ENCODE measurements at places on chromosomes 16 and 17.

- DNase-seq, result no peak
These were observed 9.4 kb upstream of the CMTM4 start for GRCh38 chr16:66705790-66706505.

DNA sequence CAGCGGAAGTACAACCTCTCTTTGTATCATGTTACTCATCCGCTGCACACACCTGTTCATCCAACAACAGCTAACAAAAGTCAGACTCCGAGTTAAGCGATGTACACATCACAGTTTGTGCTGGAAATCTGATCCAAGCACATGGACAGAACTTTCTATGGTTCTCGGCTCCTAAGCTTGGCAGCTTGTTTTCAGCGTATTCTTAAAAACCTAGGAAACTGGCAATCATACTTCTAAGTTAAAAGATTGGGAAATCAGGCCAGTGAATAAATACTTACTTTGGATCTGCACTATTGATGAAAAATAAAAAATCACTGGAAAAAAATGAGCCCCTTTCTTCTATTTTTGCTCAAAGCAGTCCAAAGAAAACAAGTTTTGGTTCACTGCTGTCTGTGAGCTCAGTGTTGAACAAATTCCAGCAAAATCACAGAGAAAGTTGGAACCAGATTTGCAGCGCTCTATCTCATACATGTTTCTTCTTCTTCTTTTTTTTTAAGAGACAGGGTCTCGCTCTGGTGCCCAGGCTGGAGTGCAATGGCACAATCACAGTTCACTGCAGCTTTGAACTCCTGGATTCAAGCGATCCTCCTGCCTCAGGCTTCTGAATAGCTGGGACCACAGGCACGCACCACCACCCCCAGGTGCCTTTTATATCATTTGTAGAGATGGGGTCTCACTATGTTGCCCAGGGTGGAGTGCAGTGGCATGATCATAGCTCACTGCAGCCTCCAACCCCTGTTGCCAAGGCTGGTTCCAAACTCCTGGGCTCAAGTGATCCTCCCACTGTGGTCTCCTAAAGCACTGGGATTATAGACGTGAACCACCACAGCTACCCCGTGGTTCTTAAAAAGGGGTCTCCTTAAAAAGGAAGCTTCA is 71.6 kb upstream of the CREBBP start:
- no peak for DNase-seq

DNA sequence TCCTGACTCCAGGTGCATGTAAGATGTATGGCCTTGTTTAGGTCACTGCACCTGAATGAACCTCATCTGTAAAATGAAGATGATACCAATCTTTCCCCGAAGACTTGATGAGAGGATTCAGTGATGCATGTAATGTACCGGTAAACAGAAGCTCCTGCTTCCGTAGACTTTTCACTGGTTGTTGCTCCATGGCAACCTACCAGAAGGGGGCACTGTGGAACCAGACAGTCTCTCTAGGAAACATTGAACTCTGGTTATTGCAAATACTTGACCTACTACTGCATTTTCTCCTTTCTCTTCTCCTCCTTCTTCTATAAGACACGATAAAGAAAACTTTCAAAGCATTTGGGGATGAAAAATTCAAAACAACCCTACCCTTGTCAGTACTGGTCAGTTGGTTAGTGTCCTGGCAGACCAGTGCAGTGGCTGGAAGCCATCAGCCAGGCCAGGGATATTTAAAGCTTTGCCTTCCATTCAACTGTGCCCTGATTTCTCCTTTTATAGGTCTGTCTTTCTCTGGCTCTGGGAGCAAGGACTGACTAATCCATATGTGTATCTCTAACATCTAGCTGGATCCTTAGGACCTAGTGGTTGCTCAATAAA is 667.4 kb upstream of the SALL1 start:
- no peak for DNase-seq

DNA sequence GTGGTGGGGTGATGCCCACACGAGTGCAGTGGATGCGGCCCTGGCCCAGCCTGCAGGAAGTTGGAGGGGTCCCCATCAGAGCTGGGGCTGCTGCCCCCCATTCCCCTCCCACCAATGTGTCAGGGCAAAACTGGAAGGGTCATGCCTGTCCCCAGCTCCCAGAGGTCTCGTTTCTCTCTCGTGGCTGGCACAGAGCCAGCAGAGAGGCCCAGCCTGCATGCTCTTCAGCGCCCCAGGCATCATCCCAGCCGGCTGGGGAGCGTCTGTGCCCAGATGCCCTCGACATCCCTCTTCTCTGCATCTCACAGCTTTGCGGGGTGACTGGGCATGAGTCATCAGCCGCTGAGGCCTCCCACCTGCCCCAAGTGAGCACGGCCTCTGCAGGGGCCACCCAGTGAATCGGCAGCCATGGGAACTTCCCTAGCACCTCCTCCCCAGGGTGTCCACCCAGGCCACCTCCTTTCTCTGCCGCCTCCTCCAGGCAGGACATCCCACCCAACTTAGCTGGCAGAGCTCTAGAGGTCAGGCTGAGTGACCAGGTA is 9.8 kb upstream of the CSNK1D start:
- no peak for DNase-seq

DNA sequence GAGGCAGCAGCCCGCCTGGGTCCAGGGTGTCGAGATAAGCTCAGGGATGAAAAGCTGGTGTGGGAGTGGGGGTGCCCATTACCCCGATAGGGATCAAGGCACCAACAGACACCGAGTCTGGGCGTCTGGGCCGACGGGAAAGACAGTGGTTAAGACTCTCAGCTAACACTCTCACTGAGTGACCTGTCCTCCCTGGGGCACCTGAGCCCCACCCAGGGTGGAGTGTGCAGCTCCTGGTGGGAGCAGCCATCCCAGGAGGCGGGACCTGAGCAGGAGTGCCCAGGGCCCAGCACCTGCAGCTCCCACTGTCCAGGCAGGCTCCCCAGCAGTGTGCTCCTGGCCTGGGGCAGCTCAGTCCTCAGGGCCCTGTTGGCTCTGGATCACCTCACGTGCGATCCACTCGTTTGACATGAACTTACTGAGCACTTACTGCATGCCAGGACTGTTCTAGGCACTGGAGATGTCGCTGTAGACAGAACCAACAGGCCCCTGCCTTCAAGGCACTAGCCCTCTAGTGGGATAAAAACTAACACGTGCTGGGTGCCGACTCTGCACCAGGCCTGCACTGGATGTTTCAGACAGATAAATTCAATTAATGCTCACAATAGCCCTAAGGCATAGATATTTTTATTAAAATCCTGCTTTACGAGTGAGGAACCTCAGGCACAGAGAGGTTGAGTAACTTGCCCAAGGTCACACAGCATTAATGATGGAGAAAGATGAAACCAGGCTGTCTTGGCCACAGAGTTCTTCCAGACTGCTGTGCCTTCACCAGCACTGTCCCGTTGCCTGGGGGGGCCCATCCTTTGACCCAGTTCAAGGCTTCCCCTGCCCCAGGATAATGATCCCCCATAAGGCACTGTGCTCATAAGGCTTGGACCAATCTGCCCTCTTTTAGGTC is 1.9 kb downstream of the EVPLL start:
- DNase-seq, result no peak

DNA sequence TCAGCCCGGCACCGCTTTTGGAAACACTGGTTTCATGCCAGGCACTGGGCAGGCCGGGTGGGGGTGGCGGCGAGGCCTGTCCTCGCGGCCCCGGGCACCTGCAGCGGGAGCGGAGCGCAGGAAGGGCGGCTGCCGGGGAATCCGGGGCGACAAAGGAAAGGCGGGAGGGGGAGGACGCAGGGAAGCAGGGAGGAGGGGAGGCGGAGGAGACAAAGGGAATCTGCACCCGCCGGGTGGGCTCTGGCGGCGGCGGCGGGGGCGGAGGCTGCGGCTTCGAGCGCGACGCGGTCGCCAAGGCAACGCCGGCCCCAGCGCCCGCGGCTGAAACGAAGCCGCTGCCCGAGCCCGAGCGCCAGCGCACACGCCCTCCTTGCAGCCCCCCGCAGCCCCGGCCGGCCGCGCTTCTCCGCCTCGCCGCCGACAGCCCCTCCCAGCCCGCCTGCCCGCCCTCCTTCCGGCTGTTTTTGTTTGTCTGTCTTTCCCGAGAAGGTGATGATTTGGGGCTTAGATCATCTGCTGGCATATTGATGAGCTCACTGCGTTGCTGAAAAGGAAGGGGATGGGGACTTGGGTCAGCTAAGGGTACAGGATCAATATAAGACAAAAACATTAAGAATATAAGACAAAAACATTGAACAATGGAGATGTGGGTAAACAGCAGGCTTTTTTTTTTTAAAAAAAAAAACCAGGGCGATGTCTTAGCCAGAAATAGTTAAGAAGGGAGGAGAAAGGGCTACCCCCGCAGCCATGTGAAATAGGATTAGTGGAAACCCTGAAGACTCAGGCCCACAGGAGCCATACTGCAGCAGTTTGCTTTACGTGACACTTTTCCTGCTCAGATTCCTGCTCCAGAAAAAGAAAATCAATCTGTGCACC is 32.7 kb downstream of the CDK5R1 start:
- no peak for DNase-seq

DNA sequence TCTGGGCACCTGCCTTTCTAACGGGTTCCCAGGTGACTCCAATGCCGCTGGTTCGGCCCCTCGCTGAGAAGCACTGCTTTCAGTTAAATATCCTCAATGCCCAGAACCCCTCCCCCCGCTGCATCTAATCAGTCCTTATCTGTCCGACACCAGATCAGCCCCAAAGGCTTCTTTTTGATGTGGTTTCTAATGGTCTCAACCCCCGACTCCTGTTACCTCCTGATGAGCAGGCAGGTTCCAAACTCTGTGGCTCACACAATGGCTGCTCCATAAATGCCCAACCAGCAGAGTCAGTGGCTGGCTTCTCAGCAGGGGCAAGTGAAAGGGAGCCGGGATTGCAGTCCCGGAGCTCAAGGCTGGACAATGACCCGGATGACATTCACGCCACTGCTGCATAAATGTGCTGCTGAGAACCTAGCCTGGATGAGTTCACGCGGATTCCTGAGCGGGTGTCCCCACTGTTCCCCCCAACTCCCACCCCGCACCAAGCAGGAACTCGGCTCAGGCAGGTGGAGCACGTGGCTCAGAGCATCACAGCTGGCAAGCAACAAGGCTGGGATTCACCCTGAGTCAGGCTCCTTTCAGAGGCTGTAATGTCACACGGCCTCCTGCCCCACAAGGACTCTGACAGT is 1.0 kb upstream of the SLC38A8 start:
- DNase-seq, result no peak

DNA sequence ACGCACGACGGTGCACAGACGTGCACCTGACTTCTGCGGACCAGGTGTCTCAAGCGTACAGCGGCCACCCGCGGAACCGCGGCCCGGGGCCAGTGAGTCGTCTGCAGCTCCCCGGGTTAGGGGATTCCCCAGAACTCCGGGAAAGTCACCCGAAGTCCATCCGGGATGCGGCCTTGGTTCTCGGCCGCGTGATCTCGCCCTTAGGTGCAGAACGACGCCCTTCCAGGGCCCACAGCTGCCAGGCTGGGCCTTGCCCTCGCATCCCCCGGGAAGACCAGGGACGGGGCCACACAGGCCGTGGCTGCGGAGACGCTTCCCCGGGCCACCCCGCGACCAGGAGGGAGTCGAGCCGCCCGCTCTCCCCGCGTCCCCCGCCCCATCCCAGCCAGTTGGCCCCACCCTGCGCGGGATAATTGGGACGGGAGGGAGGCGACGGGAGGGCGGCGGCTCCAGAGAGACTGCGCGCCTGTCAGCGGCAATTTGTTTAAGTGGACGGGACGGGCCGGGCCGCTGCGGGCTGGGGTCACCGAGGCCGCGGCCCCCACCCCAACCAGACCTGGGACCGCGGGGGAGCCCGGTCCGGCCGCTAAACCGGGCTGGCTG is 3.6 kb upstream of the TBX2 start:
- DNase-seq, result no peak

- DNase-seq, result peak; percentile 45
These were observed 1.1 kb downstream of the CD79B start for GRCh38 chr17:63930951-63931575.

DNA sequence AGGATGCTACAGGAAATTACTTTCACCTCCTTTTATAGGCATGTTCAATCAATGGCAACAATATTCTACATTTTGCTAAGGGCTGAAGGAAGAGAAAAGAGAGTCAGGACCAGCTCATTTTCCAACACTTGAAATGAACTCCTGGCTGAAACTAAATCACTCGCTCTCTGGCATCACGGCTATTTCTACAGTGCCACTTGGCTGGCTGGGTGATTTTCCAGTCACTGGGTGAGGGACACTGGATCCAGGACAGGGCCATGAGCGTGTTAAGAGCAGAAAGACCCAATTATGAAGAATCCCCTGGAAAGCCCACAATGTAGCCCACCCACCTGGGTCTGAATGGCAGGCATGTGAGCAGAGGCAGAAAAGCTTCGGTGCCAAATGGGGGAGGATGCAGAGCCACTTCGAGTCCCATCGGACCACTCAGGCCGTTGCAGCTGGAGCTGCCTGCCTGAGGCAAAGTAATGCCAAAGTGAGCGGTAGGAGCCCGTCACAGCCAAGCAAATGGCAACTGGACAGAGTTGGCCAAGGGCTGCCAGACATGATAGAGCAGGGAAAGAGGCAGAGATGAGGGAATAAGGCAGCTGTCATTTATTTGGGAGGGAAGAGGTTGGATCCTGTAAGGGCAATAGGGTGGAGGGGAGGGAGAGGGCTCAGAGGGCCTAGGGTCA is 246.2 kb downstream of the STX8 start:
- DNase-seq, result no peak

GRCh38 chr17:66764506-66764905 is 70.4 kb upstream of the CACNG5 start:
- no peak for DNase-seq

GRCh38 chr17:68440526-68440925 is 16.8 kb downstream of the WIPI1 start:
- no peak for DNase-seq

DNA sequence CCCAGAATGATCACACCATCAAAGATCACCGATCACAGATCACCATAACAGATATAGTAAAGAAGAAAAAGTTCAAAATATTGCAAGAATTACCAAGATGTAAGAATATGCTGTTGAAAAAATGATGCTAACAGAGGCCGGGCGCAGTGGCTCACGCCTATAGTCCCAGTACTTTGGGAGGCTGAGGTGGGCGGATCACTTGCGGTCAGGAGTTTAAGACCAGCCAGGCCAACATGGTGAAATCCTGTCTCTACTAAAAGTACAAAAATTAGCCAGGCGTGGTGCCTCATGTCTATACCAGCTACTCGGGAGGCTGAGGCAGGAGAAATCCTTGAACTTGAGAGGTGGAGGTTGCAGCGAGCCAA is 53.2 kb downstream of the CPPED1 start:
- no peak for DNase-seq

DNA sequence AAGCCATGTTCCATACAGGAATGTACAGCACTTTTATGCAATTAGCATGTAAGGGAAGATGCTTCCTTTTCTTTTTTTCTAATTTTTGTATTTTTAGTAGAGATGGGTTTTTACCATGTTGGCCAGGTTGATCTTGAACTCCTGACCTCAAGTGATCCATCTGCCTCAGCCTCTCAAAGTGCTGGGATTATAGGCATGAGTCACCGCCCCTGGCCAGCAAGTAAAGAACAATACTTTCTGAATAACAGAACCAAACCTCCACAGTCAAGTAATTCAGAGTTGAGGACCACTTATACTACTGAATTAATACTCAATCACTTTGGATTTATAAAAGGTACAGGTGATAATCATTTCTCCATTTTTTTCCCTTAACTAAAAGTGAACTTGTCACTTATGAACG is 13.0 kb downstream of the C16orf87 start:
- DNase-seq, result no peak

Measured in memory B cell (primary cell).